SK-N-SH treated with all-trans-retinoic acid at 6 μM for 48 hours (cell line): ENCODE measurements at places on chromosomes 6 and 20.
A peak's percentile ranks its signal among the peaks of the same experiment; 100 is the strongest.

- ATAC-seq: no peak
Measured at GRCh38 chr6:169302716-169303115, 49.1 kb upstream of the THBS2 start.

DNA sequence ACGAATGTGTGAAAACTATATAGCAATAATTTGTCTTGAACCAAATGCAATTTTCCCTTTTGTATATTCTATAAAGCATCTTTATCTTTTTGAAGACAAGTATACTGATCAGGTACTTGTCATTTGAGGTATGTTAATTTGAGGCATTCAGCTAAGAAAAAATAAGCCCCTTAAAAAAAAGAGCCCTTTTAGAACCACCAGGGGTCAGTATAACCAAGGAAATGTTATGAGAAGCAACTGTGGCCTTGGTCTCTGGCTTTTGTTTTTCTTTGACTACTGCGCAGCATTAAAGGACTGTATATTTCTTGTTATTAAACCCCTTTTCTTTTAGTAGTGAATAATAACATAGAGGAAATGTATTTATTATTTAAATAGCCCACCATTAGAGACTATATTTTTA lies 43.1 kb downstream of the CD109 start:
- peak; percentile 87 for ATAC-seq

- ATAC-seq: no peak
Measured at GRCh38 chr20:40738976-40739375, 49.9 kb upstream of the MAFB start.

- no peak for ATAC-seq
Measured at GRCh38 chr6:126361832-126362440, 22.0 kb downstream of the CENPW start.

DNA sequence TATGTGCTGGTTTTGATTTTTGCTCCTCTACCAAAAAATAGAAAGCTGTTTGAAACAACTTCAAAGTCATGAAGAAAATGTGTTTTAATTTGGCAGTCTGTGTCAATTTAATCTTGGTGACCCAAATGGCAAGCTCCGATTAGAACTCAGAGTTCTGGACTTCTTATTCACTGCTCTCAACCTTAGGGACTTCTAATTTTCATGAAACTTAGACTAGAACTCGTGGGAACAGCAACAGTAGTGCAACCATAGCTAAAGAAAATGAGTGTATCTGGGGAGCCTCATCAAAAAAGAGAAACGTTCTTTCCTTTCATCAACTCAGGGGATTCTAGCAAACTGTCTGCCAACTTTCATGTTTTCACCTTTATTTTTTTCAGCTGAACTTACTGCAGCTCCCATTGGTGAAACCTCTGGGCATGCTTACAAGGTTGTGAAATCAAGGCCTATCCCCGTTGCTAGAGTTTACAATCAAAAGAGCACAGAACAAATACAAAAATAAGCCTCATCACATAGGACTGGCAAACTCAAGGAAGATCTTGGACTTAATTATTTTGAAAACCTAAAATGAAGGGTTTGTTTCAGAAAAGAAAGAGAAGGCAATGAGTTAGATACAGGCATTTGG lies 114.0 kb upstream of the HSF2 start:
- no peak for ATAC-seq

DNA sequence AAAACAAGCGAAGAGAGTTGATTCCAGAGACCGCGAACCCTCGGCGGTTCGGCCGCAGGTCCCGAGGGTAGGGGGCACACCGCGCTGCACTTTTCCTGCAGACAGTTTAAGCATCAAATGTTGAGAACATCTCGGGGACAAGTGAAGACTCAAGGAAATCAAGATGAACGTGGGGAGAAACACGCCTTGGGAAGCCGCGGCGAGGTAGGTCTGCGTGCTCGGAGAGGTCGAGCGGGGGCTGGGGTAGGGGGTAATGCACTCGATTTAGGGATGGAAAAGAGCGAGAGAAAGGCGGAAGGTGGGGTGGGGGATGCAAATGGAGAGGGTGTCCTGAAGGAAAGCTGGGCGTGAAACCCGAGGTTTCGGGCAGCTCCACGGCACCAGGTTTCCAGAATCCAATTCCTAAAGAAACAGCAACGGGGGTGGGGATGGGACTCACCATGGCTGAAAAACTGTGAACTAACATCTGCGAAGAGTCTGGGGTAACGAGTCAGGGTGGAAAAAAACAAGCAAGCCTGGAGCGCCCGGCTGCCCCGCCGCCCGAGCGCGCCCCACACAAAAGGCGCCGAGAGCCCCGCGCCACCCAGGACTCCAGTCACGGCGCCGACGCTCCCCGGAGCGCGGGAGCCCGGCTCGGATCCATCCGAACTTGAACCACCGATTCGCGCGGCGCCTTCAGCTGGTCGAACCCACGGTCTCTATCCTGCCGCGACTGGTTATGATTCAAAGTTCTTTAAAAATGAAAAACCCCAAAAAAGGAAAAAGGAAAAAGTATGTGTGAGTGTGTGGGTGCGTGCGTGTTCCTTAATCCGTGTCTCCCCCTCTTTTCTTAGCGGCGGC lies 3.5 kb downstream of the TFAP2A start:
- ATAC-seq: peak; percentile 4

- ATAC-seq: peak; percentile 80
Measured at GRCh38 chr6:113894712-113895674, 37.8 kb downstream of the MARCKS start.

DNA sequence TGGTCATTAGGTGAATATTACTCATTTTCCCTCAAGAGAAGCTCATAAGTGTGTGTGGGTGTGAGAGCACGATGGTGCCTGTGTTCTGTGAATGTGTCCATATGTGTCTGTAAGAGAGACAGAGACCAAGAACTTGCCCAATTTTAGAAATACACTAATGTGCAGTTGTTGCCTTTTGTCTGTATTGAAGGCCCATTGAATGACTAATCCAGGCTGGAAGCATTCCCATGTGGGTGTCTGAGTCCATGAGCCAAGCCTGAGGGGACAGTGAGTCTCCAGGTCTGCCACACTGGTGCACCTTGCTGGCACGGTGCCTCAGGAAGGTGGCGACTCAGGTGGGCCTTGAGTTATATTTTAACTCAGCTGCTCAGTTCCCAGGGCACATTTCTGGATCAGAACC lies 25.5 kb upstream of the ASXL1 start:
- peak; percentile 50; the same call in 2 of the 3 replicates for ATAC-seq
